ENCODE measurements at places on chromosomes 12 and 14. TPM values are rescaled to one million over a fixed set of nuclear protein-coding genes. Genes with fewer than 3 reads are reported as not detected.

DNA sequence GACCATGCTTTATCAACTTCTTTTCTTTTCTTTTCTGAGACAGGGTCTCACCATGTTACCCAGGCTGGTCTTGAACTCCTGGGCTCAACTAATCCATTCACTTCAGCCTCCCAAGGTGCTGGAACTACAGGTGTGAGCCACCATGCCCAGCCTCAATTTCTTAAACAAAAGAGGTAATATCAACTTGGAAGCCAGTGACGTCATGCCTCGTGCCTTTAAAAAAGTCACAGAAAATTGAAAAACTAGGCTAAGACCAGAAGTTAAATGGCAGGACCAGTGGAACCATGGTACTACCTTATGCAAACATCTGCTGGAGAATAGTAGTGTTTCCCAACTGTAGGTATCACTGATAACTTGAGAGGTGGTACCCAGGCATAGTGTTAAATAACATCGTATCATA, 103.3 kb downstream of the KSR2 start:
- peaks cover 3% of the 10 kb centered on the region for H3K27me3 ChIP-seq
- H3K4me3 ChIP-seq, result no peak overlapping the region
- no peak for DNase-seq
- no peaks in the 10 kb centered on the region for H3K36me3 ChIP-seq
- H3K4me1 ChIP-seq, result no peaks in the 10 kb centered on the region
- no peak overlapping the region for H3K27ac ChIP-seq

- no peak overlapping the region for H3K4me3 ChIP-seq
- H3K27ac ChIP-seq, result no peak overlapping the region
- H3K36me3 ChIP-seq, result no peaks in the 10 kb centered on the region
- no peaks in the 10 kb centered on the region for H3K4me1 ChIP-seq
- DNase-seq, result no peak
- H3K27me3 ChIP-seq, result peaks cover 9% of the 10 kb centered on the region
Observed at GRCh38 chr14:104445832-104446381, 133.7 kb upstream of the C14orf180 start.

GRCh38 chr12:6607751-6608591, 792 bp upstream of the CHD4 start:
- no peaks in the 10 kb centered on the region for H3K27me3 ChIP-seq
- peaks cover 23% of the 10 kb centered on the region for H3K36me3 ChIP-seq
- peaks cover 45% of the 10 kb centered on the region for H3K4me1 ChIP-seq
- peak; percentile 89 for DNase-seq
- H3K27ac ChIP-seq, result no peak overlapping the region
- no peak overlapping the region for H3K4me3 ChIP-seq

- H3K27me3 ChIP-seq, result peaks cover 2% of the 10 kb centered on the region
- H3K4me1 ChIP-seq, result peaks cover 23% of the 10 kb centered on the region
- no peak for DNase-seq
Observed at GRCh38 chr12:69467366-69467765, 2.8 kb upstream of the FRS2 start.

DNA sequence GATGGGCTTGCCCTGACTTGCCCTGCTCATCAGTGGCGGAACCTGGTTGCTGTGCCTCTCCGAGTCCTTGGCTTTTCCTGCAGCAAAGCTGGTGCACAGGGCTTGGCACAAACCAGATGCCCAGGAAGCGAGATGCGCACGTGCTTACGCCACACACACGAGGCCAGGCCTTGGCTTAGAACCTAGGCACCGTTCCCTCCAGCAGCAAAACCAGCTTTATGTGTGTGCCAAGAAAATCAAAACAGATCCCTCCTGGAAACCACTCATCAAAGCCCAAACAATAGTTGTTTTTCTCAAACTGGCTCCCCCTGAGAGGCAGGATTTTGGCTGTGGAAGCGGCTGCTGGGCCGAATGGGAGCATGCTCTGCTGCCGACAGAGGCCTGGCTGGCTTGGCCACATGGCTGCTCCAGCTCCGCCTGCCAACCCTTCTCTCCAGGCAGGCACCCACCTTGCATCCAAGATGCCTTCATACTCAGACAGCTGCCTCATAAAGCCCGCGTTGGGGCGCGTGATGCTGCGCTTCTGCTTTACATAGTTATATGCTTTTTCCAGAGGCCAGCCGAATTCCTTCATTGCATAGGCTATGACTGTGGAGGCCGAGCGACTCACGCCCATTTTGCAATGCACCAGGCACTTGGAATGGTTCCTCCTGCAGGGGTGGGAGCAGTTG, 58.7 kb downstream of the SSH1 start:
- no peak overlapping the region for H3K27ac ChIP-seq
- peaks cover 33% of the 10 kb centered on the region for H3K36me3 ChIP-seq
- peaks cover 6% of the 10 kb centered on the region for H3K4me1 ChIP-seq
- H3K27me3 ChIP-seq, result no peaks in the 10 kb centered on the region
- DNase-seq, result no peak
- no peak overlapping the region for H3K4me3 ChIP-seq

DNA sequence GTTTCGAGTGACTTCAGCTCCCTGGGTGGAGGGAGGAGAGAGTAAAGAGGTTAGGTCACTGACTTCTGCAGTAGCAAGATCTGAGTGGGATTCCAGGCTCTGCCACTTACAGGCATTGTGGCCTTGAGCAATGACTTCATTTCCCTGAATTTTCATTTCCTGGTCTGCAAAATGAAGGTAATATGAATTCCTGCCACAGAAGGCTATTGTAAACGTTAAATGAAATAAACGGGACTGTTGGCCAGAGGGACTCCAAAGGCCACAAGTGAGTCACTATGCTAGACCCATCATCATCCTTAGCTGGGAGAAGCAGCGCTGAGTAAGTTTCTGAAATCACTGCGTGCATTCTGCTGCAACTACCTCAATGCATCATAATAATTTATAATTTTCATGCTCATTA, 807.8 kb downstream of the AACS start:
- no peak overlapping the region for H3K4me3 ChIP-seq
- no peak overlapping the region for H3K27ac ChIP-seq
- H3K36me3 ChIP-seq, result no peaks in the 10 kb centered on the region
- DNase-seq, result no peak

- H3K27me3 ChIP-seq, result no peaks in the 10 kb centered on the region
- H3K4me1 ChIP-seq, result peaks cover 66% of the 10 kb centered on the region
- H3K4me3 ChIP-seq, result peak overlapping the region; percentile 70
- peak overlapping the region; percentile 73 for H3K27ac ChIP-seq
Observed at GRCh38 chr12:46456356-46457334, 84.1 kb upstream of the SLC38A2 start.

DNA sequence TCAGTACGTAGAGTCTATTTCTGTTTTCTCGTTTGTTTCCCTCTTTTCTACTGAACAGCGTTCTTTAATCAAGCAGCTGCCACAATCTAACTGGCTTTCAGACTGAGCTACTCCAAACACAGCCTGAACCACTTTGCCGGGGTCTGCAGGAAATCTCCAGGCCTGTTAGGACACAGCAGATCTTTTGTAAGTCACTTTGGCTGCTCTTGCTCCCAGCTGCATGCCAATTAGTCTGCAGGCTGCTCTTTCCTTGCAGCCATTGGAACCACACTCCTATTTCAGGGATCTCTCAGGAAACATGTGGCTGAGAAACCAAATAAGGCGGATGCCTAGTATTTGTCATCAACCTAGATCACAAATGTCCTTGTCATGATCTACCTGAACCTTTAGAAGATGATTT, 73.6 kb downstream of the TMTC1 start:
- no peaks in the 10 kb centered on the region for H3K27me3 ChIP-seq
- no peak overlapping the region for H3K27ac ChIP-seq
- no peak for DNase-seq
- H3K4me1 ChIP-seq, result no peaks in the 10 kb centered on the region
- H3K36me3 ChIP-seq, result no peaks in the 10 kb centered on the region

DNA sequence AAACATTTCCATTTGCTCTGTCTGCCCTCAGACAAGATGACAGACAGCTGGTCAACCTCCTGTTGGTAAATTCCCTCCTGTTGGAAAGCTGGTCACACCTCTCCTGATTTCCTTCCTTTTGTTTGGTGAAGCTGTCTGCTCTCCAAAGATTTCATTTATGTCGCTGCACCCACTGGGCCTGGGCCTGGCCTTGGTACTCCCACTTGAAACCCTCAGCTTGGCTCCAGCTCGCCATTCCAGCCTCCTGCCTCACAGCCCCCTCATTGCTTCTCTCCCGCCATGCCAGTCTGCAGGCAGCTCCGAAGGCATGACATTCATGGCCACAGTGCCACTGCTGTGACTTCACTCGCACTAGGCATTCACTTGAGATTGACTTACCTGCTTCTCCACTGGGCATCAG, 451.8 kb downstream of the VRK1 start:
- H3K36me3 ChIP-seq, result no peaks in the 10 kb centered on the region
- no peak overlapping the region for H3K27ac ChIP-seq
- H3K27me3 ChIP-seq, result peaks cover 5% of the 10 kb centered on the region
- H3K4me3 ChIP-seq, result no peak overlapping the region
- DNase-seq, result no peak

GRCh38 chr14:66649498-66649897, 141.6 kb downstream of the GPHN start:
- peak; percentile 62 for DNase-seq
- H3K4me1 ChIP-seq, result peaks cover 21% of the 10 kb centered on the region
- H3K27me3 ChIP-seq, result no peaks in the 10 kb centered on the region
- H3K27ac ChIP-seq, result no peak overlapping the region

DNA sequence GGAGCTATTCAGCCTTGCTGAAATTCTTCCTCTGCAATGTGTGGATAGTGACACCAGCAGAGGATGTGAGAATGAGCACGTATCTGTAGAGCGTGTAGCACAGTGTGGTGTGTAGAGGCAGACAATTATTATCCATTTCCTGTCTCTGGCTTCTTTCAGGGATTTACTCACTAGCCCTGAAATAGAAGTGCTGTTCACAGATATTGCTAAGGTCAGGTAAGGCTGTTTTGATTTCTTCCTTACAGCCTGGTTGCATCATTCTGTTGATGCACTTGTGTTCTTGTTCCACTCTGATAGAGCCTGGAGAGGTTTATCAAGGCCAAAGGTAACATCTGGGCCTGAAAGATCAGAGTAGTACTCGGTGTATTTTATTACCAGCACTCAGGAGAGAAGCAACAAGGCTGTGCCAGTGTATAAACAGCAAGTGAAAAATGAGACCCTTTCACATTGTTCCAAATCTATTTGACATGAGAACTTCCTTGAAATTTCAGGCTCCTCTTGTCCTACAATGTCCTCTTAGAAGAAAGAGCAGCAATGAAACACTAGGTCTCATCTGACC, 16.7 kb downstream of the ARG2 start:
- H3K4me3 ChIP-seq, result no peak overlapping the region
- H3K27me3 ChIP-seq, result no peaks in the 10 kb centered on the region
- peaks cover 2% of the 10 kb centered on the region for H3K36me3 ChIP-seq

GRCh38 chr14:91129261-91129660, 15.4 kb downstream of the DGLUCY start:
- no peak for DNase-seq
- peaks cover 80% of the 10 kb centered on the region for H3K36me3 ChIP-seq
- H3K27me3 ChIP-seq, result no peaks in the 10 kb centered on the region
- peaks cover 21% of the 10 kb centered on the region for H3K4me1 ChIP-seq
- H3K4me3 ChIP-seq, result no peak overlapping the region

DNA sequence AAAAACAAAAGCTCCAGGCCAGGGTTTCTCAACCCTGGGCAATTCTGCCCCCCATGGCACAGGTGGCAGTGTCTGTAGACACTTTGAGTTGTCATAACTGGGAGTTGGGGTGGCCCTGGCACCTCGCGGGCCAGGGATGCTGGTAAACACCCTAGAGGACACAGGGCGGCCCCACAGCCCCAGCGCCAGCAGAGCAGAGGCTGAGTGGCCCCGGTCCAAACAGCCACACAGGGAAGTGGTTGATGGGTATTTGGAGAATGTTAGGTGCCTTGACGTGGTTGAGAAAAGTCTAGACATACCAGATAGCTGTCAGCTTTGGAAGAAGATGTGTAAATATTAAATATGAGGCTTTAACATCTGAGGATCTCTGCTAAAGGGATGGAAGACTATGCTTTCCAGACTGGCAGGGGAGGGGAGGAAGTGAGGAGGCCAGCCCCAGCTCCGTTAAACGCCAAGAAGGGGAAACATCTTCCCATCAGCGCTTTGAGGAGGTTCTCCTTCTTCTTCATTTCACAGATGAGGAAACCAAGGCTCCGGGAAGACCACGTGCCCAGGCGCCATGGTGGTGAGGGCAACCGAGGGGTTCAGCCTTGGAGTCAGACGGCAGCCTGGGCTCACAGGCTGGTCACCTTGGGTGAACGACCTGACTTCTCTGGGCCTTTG, 103.7 kb downstream of the SCARB1 start:
- H3K4me3 ChIP-seq, result no peak overlapping the region
- peaks cover 19% of the 10 kb centered on the region for H3K4me1 ChIP-seq
- H3K27ac ChIP-seq, result no peak overlapping the region
- H3K36me3 ChIP-seq, result peaks cover 7% of the 10 kb centered on the region
- DNase-seq, result no peak

GRCh38 chr14:33777681-33778080, 173.2 kb downstream of the EGLN3 start:
- no peak overlapping the region for H3K27ac ChIP-seq
- DNase-seq, result peak; percentile 41
- H3K4me3 ChIP-seq, result no peak overlapping the region
- no peaks in the 10 kb centered on the region for H3K4me1 ChIP-seq
- no peaks in the 10 kb centered on the region for H3K36me3 ChIP-seq

GRCh38 chr12:100254876-100255275, 12.0 kb downstream of the DEPDC4 start:
- H3K27me3 ChIP-seq, result no peaks in the 10 kb centered on the region
- no peak for DNase-seq
- peaks cover 10% of the 10 kb centered on the region for H3K4me1 ChIP-seq
- no peak overlapping the region for H3K4me3 ChIP-seq
- H3K36me3 ChIP-seq, result no peaks in the 10 kb centered on the region

GRCh38 chr12:120851444-120851843, 52.7 kb downstream of the SPPL3 start:
- H3K27ac ChIP-seq, result no peak overlapping the region
- peaks cover 41% of the 10 kb centered on the region for H3K4me1 ChIP-seq
- H3K4me3 ChIP-seq, result no peak overlapping the region
- H3K36me3 ChIP-seq, result peaks cover 3% of the 10 kb centered on the region
- peaks cover 2% of the 10 kb centered on the region for H3K27me3 ChIP-seq
- no peak for DNase-seq

GRCh38 chr14:59362513-59362912, 102.7 kb downstream of the GPR135 start:
- no peak for DNase-seq
- H3K27ac ChIP-seq, result no peak overlapping the region
- H3K36me3 ChIP-seq, result peaks cover 5% of the 10 kb centered on the region
- no peaks in the 10 kb centered on the region for H3K27me3 ChIP-seq
- no peaks in the 10 kb centered on the region for H3K4me1 ChIP-seq
- no peak overlapping the region for H3K4me3 ChIP-seq

DNA sequence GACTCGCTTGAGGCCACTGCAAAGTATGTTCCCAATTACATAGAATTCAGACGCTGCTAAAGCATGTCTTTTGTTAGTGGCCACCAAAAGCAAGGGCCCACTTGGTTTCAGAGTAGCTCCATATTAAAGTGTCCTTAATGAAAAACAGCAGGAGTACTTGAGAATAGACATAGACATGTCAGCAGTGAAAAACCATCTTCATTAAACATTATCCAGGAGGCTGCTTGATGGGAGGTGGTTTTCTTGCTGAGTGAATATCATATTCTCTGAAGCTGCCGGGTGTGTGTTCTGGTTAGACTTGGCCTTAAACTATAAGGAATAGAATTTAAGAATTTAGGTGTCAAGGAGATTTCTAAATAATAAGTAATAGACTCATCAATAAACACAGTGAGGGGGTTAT, 79.5 kb upstream of the CCDC198 start:
- no peaks in the 10 kb centered on the region for H3K4me1 ChIP-seq
- no peaks in the 10 kb centered on the region for H3K27me3 ChIP-seq

The RD3L gene
- total RNA-seq, result not detected

The SMOC1 gene
- total RNA-seq, result not detected

The OR4E2 gene
- total RNA-seq, result not detected
